ENCODE measurements at places on chromosomes 5 and 9.

DNA sequence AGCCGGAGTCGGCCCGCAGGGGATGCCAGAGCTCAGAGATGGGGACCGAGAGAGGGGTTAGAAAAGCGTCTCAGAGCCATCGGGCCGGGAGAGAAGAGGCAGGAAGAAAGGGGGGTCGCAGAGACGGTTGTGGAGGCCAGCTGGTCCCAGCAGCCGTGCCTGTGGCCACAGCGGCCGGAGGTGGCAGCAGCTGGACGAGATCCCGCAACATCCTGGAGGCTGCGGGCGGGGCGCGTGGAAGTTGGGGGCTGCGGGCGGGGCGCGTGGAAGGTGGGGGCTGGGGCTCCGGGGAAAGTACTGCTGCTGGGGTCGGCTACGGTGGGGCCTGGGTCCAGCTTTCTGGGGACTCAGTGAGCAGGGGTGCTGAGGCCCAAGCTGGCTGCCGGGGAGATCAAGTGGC is 34.4 kb upstream of the EGFL7 start:
- no peak for DNase-seq

- no peak for DNase-seq
These were observed 189.2 kb upstream of the NR3C1 start for GRCh38 chr5:143592648-143593047.

- no peak for DNase-seq
These were observed 492.5 kb upstream of the SGCD start for GRCh38 chr5:155834271-155834975.

DNA sequence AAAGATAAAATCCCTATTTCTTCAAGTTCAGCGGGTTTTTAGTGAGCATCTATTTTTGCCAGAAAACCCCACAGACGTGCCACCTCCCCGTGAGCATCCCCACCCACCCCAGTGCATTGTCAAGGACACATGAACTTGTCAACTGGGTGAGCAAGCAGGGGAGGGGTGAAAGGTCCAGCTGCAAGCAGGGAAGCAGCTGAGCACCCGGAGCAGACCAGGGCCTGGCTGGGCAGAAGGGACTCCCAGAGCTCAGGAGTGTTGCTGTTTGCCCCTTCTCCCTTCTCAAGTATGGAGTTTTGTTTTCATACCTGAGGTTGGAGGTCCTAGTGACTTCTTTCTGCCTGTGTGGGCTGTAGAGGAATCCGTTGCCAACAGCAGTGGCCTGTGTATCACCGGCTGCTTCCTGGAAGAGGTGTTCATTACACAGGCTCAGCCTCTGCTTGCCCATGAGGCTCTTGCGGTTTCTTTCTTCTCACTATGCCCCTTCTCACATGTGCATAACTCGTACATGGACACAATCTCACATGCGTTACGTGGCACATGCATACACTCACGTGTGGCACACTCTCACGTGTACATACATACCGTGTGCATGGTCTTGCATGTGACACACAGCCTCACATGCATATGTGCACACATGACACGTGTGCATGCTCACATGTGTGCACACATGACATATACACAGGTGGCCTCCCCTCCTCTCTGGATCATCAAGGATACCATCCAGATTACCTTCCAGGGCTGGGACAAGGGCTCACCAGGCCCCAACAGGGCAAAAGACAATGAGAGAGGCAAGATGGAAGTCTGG is 126.7 kb downstream of the MVB12B start:
- DNase-seq: no peak

DNA sequence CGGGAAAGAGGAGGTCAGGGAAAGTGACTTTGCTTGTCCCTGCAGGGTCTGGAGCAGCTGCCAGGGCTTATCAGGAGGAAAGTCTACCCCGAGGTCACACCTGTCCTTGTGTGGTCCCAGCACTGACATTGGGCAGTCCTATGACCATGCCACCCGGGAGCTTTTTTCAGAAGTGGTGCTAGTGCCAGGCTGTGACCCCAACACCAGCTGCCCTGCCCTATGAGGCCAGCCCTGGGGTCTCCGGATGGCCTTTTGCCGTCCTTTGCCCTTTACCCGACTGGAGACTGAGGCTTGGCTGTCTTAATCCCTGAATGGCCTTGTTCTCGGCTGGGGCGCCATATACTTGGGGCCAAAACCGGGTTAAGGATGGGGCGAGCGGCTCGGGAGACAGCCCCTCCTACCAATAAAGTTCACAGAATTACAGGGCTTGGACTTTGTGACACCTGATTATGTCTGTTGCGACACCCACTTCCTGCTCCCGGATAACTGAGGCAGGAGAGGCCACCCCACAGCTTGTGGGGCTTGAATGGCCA is 22.2 kb upstream of the SLC9A3 start:
- DNase-seq: no peak

- no peak for DNase-seq
These were observed 6.1 kb upstream of the AFAP1L1 start for GRCh38 chr5:149265597-149265996.

DNA sequence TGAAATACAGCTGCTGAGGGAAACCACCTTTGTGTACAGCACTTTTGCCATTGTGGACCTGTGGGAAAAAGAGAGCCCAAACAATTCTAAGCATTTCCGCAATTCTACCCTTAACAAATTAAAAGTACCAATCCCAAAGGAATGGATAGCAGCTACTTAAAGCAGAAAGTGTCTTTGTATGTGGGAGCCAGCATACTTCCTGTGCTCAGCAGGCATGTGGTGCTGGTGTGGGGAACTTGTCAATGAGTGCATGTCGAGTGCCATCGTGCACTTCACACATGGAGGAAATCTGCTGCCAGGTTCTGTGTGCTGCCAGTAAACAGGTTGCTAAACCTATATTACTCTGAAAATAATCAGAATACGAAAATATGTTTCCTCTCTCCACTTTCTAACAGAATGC is 399.0 kb downstream of the LRRC70 start:
- DNase-seq: no peak

DNA sequence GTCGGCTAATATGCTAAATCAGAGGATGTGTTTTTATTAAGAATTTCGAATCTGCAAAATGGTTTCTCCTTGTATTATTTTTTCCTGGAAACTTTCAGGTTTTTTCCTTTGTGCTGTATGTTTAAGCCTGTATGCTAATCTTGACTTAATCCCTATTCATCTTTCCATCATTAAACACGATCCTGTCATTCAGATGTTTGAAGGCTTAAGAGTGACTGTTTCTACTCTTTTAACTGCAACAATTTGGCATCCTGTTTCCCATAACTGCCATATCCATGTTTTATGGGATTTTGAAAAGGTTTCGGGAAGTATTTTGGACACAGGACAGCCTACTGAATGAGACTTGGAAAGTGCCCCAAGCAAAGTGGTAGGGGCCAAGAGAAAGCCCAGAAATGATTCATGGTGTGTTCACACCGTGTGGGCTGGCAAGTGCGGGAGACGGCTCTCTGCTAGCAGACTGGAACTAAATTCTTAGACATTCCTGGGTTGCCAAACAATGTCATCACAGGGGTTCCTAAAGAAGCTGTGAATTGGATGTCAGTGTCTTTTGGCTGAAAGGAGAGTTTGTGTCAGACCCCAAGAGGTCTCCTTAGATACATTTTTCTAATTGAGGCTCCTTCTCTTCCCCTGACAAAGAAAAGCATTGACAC is 125.4 kb upstream of the ADAMTS16 start:
- no peak for DNase-seq

DNA sequence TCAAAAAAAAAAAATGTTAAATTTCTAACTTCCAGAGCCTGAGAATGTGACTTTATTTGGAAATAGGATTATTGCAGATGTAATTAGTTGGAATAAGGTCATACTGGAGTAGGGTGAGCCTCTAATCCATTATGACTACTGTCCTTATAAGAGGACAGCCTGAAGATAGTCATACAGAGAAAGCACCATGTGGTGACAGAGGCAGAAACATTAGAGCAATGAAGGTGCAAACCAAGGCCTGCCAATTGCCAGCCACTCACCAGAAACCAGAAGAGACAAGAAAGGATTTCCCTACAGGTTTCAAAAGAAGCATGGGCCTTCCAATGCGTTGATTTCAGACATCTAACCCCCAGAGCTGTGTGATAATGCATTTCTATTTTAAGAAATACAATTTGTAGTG is 659.2 kb upstream of the CHD1 start:
- DNase-seq: no peak

- DNase-seq: no peak
These were observed 261.2 kb upstream of the ANKRD55 start for GRCh38 chr5:56494300-56494731.

DNA sequence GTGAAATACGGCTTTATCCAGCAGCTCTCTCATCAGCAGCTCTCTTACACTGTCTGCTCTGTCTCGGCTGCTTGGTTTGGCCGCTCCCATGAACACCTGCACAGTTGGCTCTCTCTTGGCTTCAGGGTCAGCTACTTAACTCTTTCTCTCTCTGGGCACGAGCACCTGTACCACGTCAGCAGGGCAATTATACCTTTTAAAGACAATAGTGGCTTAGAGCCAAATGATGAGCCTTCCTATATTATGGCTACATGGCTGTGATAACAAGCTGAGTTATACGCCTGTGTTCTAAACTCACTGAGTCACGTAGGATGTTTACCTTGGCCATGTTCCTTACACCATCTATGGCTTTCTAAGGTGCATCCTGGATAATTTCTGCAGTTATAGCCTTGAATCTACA is 69.2 kb upstream of the CTNND2 start:
- no peak for DNase-seq

- DNase-seq: no peak
These were observed 453.5 kb downstream of the MTRR start for GRCh38 chr5:8322484-8322883.

DNA sequence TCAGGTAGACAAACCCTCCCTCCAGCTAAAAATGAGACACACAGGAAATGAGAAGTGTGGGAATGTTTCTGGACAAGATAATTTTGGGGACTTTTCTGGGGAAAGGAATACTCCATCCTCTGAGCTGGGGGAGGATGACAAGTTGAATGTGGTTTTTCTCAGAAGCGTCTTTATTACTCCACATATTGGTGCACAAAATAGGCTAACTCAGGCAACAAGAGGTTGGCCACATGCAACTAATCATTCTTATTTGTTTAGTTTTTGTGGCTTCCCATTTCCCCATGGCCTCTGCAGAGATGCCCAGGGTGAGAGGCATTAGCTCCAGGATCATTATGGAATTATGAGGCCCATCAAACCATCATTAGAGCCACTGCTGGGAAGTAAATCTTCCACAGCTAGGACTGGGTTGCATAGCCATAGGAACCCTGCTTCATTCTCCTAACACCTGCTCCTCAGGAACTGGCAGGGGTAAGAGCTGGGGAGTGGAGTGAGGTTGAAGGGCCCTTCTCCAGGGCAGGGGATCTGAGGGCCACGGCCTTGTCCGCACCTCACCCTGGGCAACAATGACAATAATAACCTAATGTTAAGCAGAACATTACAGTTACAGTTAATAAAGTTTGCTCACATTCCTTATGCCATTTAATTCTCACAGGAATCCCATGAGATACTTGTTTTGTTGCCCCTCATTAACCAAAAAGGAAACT is 9.3 kb upstream of the SIL1 start:
- no peak for DNase-seq

GRCh38 chr9:4680750-4681149 is 1.4 kb downstream of the CDC37L1 start:
- no peak for DNase-seq

All from activated CD4-positive, CD25-positive, alpha-beta regulatory T cell (primary cell).